ENCODE measurements at places on chromosomes 2 and 18.

GRCh38 chr2:16325016-16325975 lies 340.3 kb downstream of the CYRIA start:
- no peak for DNase-seq

DNA sequence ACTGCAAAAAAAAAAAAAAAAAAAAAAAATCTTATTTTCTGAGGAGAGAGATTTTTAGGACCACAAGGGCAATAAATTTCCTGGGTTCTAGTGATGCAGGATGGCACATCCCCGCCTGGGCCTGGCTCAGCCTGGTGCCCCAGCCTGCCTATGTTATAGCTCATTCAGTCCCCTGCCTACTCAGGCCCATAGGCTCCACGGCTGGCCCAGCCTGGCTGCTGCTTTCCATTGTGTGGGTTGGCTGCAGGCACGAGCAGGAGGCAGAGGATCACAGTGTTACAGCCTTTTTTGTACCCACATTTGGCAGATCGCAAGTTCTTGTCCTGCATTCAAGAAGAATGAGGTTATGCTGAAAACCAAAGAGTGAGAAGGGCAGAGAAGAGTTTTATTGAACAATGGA lies 2.8 kb upstream of the SULT6B1 start:
- no peak for DNase-seq

DNA sequence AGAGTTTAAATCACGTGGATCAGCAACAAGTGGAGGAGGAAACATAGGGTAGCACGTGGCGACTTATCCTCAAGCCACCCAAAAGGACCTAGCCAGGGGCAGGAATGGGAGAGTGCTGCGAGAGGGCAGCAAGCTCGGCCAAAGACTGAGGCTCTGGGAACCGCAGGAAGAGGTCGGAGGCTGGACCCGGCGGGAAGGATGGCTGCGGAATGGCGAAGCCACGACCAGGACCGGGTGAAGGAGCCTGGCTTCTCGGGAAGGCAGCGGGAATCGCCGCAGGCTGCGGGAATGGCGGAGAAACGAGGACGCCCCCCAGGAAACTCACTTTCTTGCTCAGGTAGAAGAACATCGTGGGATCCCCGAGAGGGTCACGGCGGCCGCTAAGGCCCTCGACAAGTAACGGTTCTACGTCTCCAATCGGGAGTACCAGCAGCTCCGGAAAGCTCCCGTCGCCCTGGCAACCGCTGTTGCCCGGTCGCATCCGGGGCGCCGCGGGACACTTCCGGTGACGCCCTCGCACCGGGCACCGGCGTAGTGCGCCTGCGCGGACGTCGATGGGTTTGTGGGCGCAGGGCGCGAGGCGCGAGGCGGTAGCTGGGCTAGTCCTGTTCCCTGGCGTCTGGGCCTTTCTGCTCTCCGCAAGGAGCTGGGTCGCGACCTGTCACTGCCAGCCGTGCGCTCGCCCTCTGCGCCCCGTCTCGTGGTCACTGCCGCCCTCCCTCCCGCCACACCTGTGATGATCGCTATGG lies at the start of gene WDR35:
Gene WDR35, minus strand, starts transcription at position 439 of the 749 bp plus-strand sequence. Its CDS starts 90 bp downstream, at position 349.
- peak; percentile 92 for DNase-seq

- DNase-seq = no peak
Observed at GRCh38 chr18:13804305-13804704, 19.6 kb upstream of the MC5R start.

DNA sequence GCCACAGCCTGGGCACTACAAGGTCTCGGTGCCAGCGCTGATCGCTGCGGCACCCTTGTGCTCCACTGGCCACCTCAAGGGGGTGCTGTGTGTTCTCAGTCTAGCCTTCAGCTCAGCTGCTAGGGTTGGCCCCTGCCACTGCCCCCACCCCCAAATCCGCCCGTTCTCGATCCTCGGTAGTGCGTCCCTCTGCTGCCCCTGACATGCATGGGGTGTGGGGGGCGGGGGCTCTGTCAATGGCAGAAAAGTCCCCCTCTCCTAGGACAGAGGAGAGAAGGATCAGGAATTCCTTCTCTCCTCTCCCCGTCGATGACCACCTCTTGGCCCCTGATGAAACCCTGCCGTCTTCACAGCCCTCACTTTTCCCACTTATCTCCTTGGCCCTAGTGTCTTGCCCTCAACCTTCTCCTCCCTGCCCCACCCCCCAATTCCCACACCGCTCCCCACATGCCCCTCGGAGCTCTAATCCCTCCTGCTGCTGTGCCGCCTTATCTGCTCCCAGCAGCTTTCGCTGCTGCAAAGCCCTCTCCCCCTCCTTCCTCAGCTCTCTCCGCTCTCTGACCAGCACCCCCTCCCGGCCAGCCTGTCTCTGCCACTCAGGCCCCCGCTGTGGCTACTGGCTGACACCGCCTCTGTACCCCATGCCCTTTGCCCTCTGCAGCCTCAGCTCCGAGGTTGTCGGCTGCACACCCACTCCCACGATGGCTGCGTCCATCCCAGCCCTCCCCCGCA lies 4.3 kb upstream of the ASIC4 start:
- DNase-seq = peak; percentile 60

GRCh38 chr18:32891797-32892196 lies 119.0 kb upstream of the KLHL14 start:
- no peak for DNase-seq

GRCh38 chr2:219444566-219445091 lies 10.0 kb downstream of the SPEG start:
- no peak for DNase-seq

GRCh38 chr2:218746470-218746795 lies 35.5 kb upstream of the CYP27A1 start:
- no peak for DNase-seq

DNA sequence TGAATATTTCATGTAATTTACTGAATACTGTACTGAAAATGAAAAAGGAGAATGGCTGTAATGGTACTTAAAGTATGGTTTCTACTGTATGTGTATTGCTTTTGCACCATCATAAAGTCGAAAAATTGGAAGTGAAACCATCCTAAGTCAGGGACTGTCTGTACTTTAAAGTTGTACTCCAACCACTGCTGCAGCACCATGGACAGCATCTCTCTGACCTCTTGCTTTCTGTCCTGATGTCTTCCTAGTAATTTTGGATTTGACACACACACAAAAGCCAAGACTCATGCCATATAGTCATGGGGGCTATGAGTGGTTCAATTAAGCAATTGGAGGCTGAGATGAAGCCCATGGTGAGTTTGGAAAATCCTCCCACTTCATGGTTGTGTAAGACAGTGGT lies 256.3 kb upstream of the PKDCC start:
- DNase-seq = no peak

- no peak for DNase-seq
Observed at GRCh38 chr2:11676640-11677039, 6.6 kb upstream of the NTSR2 start.

- DNase-seq = no peak
Observed at GRCh38 chr2:167492486-167492885, 604.2 kb downstream of the XIRP2 start.

DNA sequence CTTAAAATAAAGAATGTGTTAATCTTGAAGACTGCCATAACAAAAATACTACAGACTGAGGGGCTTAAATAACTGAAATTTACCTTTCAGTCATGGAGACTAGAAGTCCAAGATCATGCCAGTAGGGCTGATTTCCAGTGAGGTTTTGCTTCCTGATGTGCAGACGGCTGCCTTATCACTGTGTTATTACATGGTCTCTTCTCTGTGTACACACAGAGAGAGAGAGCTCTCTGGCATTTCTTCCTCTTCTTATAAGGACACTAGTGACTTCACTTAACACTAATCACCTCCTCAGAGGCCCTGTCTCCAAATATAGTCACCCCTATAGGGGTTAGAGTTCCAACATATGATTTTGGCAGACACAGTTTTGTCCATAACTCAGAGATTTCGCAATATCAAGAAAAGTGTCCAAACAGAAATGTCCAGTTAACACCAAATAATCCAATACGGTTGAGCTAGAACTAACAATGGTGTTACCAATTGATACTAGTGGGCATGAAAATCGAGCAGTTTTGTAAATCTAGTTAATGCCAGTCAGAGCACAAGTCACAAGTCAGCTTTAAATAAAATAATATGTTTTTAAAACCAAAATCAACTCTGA lies 399.8 kb downstream of the ADCYAP1 start:
- DNase-seq = no peak

GRCh38 chr2:110674620-110675555 lies 3.0 kb downstream of the BUB1 start:
- no peak for DNase-seq

DNA sequence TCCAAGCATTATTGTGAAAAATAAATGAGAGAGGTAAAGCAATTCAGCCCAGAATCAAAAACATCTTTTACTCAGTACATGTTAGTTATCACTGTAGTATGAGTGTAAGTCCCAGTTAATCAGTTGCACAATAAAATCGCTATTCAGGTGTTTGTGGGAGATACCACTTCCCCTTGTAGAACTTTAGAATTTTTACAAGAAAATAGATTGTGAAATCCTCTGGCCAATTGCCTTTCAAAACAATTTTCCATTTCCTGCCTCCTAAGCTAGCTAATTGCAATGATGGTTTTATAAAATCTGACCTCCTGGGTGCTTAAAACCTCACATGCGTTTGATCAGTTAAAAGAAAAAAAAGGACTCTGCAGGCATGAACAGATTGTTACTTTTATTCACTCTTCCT lies 332.5 kb downstream of the PID1 start:
- no peak for DNase-seq

DNA sequence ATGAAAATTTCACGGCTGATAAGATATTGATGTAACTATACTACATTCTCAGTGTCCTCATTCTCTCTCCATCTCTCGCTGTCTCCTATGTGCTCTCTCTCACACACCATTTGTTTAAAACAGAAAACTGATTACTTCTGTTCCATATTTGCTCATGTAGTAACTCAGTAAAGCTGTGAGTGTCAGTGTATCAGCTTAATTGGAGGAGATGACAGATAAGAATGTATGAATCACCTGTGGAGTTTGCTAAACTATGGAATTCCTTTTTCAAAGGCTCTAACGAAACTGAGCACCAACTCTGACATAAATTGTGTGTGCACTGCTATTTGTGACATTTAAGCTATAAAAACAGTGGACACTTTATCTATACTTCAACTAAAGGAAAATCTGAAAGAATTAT lies 1080.0 kb downstream of the DSC3 start:
- no peak for DNase-seq

- no peak for DNase-seq
Observed at GRCh38 chr18:35818353-35818667, 154.2 kb upstream of the RMP24 start.

DNA sequence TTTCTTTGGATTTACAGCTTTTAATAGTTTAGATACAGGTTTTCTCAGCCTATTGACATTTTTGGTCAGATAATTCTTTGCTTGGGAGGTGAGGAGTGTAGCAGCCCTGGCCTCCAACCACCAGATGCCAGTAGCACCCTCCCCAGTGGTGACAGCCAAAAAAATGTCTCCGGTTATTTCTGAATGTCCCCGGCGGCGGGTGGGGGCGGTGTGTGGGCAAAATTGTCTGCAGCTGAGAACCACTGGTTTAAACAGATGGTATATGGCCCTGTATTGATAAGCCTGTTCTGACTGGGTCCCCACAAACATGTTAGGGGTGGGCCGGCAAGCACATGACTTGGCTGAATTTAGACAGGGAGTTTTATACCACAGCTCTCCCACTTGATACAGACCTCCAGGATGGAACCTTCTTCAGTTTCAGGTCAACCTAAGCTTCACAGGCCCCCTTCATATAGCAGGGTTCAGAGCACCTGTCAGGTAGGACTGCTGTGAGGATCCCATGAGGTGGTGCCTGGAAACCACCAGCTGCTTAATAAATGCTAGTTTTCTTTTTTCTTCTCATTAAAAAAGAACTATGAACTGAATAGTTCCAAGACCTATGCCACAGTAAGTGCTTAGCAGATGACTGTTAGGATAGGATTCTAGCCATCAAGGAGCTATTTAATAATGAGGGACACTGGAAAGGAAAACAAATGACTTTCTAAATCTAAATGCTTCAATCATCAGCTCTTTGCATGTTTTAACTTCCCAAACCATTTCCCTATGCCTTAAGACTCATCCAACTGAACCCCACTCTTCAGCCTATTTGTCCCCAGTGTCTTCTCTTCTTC lies 18.1 kb downstream of the LPIN2 start:
- peak; percentile 76 for DNase-seq

DNA sequence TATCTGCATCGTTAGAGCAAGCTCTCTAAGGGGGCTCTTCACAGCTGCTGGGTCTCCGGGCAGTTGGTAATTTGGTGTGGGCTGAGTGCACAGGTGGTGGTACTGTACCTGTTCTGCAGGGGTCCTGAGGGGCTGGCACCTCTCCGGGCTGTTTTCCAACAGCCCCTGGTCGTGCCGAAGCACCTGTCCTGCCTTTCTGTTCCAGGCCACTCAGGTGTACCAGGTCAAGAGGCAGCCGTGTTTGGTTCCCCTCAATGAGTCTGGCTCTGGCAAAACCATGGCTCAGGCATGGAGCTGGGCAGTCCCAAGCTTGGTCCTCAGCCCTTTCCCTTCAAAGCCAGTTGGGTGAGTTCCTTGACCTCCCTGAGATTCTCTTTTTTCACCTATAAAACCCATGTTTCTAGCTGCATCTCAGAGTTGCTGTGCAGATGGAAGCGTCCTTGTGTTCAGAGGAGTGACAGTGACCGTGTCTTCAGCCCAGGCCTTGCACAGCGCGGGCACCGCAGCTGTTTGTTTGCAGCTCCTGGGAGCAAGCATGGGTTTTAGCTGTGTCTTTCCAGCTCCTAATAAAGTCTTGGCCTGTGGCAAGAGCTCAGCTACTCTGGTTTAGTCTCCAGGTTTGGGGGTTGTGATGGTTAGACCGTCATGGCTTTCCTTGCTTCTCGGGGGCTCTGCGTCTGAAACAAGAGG lies 110.9 kb downstream of the GLI2 start:
- no peak for DNase-seq

DNA sequence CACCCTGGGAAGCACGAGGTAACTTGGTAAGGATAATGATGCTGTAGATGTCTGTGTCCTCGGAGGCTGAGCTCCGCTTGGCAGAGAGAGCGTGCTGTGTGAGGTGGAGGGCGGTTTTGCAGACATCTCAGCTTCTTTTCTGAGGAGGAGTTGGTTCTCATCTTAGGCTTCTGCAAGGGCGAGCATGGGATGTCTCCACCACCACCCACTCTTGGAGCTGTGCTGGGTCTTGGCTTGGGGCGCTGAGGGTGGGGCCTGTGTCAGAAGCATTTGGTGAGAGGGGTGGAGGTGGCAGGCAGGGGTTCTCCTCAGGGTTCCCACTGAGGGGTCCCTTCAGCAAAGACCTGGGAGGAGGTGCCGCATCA lies 9.2 kb downstream of the OXER1 start:
- DNase-seq = no peak
